ENCODE measurements at places on chromosomes 3 and 15.

DNA sequence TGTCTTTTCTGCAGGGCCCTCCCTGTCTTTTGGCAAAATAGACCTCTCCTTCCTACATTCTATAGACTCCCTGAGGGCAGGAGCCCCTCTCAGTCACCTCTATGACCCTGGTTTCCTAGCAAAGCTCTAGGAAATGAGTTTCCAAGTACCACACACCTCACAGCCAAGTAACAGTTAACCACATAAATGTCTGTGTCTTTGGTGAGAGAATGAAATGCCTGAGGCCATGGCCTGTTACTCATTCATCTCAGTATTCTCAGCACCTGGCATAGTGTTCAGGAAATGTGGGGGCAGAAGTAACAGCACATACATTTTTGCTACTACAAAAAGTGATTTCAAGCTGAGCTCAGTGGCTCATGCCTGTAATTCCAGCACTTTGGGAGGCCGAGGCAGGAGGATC, 21.0 kb downstream of the RFT1 start:
- DNase-seq: peak; percentile 21

DNA sequence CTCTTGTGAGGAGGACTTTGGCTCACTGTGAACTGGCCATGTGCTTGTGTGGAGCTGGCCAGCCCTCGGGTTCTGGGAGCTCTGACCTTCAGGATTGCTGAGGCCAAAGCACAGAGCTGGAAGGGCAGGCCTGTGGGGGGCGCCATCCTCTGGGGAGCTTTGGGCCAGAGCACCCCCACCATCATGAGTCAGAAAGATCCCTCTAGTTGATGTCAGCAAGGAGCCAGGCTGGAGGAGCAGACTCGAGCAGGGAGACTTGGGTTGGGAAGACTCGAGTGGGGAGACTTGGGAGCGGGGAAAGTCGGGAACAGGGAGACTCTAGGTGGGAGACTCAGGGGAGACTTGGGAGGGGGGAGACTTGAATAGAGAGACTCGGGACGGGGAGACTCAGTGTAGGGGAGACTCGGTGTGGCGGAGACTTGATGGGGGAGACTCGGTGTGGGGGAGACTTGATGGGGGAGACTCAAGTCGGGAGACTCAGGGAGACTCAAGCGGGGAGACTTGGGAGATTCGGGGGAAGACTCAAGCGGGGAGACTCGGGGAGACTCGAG, 37.7 kb upstream of the PLXNA1 start:
- DNase-seq: no peak

GRCh38 chr15:25092661-25093060, 137.9 kb downstream of the SNRPN start:
- DNase-seq: no peak

- no peak for DNase-seq
Measured at GRCh38 chr3:31729082-31729481, 196.4 kb downstream of the STT3B start.

DNA sequence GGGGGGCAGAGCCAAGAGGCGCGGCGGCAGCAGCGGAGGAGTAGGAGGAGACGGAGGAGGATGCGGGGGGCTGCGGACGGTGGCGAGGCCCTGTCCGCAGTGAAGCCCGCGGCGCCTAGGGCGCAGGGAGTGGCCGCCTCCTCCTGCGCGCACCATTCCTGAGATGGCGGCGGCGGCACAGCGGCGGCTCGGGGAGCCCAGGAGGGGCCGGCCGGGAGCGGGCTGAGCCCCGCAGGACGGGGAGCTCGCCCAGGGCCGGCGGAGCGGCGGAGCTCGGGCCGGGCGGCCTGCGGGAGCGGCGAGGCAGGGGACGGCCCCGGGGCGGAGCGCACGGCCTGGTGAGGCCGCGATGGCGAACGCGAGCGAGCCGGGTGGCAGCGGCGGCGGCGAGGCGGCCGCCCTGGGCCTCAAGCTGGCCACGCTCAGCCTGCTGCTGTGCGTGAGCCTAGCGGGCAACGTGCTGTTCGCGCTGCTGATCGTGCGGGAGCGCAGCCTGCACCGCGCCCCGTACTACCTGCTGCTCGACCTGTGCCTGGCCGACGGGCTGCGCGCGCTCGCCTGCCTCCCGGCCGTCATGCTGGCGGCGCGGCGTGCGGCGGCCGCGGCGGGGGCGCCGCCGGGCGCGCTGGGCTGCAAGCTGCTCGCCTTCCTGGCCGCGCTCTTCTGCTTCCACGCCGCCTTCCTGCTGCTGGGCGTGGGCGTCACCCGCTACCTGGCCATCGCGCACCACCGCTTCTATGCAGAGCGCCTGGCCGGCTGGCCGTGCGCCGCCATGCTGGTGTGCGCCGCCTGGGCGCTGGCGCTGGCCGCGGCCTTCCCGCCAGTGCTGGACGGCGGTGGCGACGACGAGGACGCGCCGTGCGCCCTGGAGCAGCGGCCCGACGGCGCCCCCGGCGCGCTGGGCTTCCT, at the start of gene GPR27:
Gene GPR27 (plus strand): TSS at position 155 of the 909 bp plus-strand sequence. CDS start 195 bp downstream, at position 350.
- DNase-seq: no peak

DNA sequence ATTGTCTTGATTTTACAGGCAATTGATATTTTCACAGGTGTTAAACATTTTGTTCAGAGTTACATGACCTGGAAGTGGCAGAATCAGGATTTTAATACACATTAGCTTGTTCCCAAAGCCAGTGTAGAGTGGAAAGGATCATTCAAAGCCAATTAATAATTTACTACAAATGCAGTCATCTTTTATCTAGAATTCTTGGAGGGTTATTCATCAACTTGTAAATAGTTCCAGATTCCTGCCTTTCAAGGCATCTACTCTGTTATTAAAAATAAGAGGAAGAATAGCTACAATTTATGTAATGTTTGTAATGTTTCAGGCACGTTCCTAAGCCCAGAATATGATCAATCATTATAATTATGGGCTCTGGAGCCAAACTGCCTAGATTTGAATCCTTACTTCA, 358.5 kb downstream of the ZNF385D start:
- no peak for DNase-seq

- DNase-seq: no peak
Measured at GRCh38 chr3:14461006-14461747, 58.8 kb downstream of the SLC6A6 start.

GRCh38 chr3:54433846-54434245, 311.5 kb downstream of the CACNA2D3 start:
- no peak for DNase-seq

DNA sequence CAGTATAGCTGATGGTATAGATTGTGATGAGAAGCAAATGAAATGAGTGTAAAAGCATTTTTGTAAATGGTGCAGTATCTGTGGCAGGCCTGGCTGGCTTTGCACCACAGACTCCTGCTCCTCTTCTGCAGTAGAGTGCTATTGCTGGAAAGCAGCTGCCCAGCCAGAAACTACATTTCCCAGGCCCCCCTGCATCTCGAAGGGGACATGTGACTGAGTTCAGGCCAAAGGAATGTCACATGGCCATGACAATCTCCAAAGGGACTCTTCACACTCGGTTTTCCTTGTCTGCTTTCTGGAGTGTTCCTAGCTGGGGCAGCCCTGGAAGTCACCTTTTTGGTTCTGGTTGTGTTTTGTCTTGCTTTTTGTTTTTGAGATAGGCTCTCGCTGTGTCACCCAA, 277.1 kb downstream of the SUCLG2 start:
- DNase-seq: no peak

DNA sequence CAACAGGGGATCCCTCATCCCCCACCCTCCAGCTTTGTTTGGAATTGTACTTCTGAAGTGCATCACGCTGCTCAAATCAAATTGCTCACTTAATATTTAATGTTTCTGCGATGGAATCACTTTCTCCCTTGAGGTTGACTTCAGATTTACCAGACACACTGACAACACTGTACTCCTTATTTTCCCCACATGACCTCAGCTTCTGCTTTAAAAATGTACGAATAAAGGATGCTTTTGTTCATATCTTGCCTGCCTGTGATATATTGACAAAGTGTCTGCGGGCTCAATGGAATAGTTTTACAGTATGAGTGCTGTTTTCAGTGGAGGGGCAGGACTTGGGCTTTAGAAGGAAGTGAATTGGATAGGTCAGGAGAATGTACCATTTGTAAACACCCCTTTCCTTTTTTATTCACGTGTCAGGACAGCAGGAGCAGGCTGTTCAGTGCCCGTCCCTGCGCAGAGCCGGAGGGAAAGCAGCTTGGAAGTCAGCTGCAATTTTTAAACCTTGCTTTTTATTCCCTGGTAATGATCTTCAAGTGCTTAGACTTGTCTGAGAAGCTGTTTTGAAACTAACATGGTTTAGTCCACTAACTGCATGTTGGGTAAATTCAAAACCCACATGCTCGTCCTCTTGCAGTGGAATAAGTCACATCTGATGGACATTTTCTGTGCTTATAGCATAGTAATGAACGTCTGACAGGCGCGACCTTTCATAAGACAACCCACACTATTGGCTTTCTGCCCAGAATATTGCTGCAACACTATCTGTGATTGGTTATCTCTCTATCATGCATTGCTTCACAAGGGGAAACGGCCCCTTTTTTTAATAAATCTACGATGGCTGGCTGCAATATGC, 29.9 kb downstream of the MBNL1 start:
- DNase-seq: peak; percentile 95

GRCh38 chr3:146256851-146257486, 6.1 kb upstream of the PLSCR4 start:
- DNase-seq: peak; percentile 27

DNA sequence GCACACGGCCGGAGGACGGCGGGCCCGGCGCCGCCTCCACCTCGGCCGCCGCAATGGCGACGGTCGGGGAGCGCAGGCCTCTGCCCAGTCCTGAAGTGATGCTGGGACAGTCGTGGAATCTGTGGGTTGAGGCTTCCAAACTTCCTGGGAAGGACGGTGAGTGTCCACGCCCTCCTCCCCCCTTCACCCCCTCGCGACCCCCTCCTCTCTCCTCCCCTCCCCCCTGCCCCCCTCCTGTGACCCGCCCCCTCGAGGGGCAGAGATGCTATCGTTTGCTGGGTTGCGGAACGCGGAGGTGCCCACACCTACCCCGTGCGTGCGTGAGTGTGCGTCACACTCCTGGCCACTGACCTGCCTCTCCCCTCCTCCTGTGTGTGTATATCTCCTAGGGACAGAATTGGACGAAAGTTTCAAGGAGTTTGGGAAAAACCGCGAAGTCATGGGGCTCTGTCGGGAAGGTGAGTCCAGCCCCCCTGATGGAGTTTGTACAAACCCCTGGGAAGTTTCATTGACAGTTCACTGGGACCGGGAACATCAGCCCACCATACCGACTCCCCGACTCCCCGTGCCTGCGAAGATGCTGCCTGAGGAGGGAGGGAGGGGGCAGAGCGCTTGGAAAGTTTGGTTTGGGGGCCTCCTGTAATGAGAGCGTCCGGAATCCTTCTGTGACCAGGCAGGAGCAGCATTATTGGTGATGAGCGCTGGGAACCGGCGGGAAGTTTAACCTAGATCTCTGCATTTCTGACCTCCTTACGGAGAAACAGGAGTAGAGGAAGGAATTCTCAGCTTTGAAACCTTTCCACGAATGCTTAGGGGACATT, 795 bp upstream of the SCAANT1 start:
- no peak for DNase-seq

GRCh38 chr15:94743668-94744067, 512.3 kb downstream of the MCTP2 start:
- no peak for DNase-seq

DNA sequence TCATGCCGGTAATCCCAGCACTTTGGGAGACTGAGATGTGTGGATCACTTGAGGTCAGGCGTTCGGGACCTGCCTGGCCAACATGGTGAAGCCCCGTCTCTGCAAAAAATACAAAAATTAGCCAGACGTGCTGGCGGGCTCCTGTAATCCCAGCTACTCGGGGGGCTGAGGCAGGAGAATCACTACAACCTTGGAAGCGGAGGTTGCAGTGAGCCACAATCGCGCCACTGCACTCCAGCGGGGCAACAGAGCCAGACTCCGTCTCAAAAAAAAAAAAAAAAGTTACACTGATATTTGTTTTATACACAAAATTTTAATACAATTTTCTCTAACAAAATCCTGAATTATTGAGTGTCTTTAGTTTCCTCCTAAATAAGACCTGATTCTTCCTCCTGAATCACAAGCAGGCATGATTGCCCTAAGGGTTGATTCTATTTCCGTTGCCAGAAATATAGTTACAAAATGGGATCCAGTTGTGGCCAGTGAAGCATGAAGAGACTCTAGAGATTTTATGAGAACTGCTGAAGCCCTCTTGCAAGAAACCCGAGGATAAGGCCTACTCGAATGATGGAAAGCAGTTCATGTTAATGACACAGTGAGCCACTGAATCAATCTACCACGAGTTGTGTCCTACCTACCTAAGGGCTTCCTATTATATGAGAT, 9.6 kb upstream of the SMARCC1 start:
- DNase-seq: no peak

- DNase-seq: no peak
Measured at GRCh38 chr15:91870876-91871537, 17.5 kb downstream of the SLCO3A1 start.

GRCh38 chr15:32855942-32856341, 138.1 kb downstream of the GREM1 start:
- peak; percentile 97 for DNase-seq

GRCh38 chr3:133477487-133477886, 77.6 kb downstream of the BFSP2 start:
- no peak for DNase-seq

DNA sequence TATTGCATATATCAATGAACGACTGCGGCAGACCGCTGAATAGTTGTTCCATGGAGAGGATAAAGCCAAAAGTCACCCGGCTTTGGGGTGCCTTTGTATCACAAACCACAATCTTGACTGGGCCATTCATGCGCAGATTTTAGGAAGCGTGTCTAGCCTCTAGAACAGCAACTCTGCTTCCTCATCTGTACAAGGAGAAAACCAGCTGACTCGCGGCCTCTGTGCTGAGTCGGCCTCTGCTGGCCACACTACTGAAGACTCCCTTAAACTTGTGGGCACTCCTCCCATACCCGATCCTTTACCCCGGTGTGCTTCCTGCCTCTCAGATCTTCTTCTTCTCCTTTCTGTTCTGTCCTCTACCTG, 872 bp downstream of the DLEC1 start:
- DNase-seq: no peak

GRCh38 chr3:37621771-37622170, 239.9 kb upstream of the CTDSPL start:
- DNase-seq: no peak

GRCh38 chr3:61765157-61765876, 203.9 kb downstream of the PTPRG start:
- no peak for DNase-seq

GRCh38 chr3:148991219-148992026, at the start of gene GYG1:
Gene GYG1 (plus strand): TSS chr3:148991540. CDS start chr3:148991641, 101 bp downstream.
- DNase-seq: peak; percentile 38

DNA sequence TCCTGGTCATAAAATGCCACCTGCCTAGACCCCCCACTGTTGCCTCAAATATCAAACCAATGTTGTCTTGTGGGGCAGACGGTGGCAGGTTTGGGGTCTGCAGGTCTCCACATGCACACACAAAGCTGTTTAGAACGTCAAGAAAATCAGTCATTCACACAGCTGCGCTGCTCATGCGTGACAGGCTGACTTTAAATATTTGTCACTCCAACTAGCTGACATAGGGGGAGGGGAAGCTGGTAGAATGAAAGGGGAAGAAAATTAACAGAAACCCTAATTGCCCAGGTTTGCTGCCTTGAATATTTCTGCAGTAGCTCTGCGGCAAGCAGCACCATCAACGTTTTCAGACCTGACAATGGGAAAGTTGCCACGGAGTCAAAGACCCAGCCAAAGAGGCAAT, 201.8 kb downstream of the ABHD5 start:
- DNase-seq: no peak
